ENCODE measurements at places on chromosomes 6 and 20.

DNA sequence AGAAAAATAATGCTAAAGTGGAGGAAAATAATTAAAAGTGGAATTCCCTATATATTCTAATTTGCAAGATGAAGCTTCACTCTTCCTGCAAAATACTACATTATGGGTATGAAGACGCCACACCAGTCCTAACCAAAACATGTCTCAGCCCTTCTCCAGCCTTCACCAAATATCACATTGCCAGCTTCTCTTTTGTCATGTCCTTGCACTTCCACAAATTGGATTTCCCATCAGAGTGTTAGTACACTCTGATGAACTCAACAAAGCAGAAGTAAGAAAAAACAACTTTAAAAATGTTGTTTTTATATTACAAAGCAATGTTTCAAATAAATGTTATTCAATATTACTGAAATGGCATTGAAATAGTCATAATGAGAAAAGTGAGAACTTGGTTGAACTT, 62.4 kb upstream of the RNF146 start:
- DNase-seq, result no peak

GRCh38 chr6:36650848-36651478, 27.6 kb upstream of the CDKN1A start:
- no peak for DNase-seq

DNA sequence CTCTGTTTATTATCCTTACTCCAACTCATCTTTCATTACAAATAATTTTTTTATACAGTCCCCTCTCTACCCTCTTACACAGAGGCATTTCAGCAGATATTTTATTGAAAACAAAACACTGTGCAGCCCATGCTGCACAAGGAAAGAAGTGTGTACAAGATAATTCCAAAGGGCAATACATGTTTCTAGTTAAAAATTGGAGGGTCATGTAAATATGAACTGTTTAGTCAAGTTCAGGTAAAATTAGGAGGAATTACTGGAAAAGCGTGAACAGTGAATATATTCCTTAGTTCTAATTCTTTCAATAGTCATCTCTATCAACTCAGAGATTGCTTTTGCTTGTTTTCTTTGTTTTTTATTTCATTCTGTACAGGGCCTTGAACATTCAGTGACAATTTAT, 27.9 kb upstream of the TSPYL1 start:
- no peak for DNase-seq

DNA sequence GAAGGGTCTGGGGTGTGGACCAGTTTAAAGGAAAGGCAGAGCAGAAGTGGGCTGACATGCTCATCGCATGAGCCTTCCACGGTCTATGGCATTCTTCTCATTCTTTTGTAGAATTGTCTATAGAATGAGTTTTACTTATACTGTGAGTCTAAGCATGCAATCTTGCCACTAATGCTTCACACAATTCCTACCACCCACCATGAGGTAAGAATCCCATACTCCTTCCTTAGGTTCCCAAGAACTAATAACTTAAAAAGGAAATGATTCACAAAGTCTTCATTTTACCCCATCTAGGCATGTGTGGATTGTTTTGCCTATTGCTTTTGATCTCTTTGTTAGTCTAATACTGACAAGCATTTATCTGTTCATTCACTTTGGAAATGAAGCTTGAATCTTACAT, 195.2 kb downstream of the LY86 start:
- DNase-seq, result no peak

DNA sequence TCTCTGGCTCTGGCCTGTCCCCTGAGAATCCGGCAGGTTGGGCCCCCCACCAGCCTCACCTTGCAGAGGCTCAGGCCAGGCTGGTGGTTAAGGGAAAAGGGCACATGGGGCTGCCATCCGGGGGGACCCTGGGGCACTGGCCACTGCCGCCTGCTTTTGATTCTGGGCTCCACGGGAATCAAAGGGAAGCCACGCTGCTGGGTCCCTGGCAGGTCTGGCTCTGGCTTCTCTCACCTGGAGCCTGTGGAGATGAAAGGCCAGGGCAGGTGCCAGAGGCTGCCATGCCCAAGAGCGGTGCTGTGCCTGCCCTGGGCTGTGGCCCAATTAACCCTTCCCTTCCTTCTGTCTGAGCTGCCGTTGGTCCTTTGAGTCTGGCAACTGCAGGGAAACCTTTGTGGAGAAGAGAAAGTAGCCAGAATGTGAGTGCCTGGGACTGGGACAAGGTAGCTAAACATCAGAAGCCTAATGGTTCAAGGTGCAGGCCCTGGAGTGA, 9.4 kb upstream of the CDH22 start:
- no peak for DNase-seq

DNA sequence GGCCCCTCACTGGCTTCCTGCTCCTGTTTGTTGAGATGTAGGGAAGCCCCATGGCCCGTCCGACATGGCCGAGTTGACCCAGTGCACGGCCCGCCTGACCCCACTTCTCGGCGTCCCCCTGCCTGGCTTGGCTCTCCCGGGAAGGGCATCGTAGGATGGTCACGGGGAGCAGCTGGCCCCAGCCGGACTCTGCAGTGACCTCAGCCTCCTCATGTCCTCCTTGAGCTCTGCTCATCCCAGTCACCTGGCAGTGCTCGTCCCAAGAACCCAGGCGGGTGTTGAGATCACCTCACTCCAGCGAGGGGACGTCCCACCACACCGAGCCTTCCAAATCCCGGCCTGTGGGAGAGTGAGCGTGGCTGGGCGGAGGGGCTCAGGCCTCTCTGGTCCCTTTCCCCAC, 15.7 kb downstream of the SLCO4A1 start:
- DNase-seq, result no peak

DNA sequence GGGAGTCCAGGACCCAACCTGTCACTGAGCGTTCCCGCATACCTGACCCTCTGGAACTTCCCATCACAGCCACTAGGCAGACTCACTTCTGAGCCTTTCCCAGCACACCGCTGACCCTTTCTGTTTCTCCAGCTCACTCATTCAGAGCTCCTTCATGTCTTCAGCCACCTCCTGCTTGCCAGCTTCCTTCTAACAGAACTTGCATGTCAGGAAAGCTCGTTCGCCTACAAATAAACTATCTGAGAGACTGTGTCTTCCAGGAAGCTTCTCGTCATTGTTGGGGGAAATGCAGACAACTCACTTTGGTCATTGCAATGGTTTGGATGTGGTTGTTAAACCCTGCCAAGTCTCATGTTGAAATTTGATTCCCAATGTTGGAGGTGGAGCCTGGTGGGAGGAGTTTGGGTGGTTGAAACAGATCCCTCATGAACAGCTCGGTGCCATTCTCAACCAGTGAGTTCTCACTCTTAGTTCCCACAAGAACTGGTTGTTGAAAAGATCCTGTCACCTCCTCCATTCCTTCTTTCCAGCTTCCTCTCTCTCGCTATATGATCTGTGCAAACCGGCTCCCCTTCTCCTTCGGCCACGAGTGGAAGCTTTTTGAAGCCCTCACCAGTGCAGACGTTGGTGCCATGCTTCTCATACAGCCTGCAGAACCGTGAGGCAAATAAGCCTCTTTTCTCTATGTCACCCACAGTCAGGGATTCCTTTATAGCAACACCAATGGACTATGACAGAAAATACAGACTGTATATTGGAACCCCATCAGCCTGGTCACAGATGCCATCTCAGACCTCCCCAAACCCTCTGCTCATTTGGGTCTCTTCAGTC, 1.4 kb upstream of the MUC21 start:
- DNase-seq, result no peak

GRCh38 chr20:25053255-25054031, 4.5 kb downstream of the ACSS1 start:
- no peak for DNase-seq
